ENCODE measurements at places on chromosomes 1 and 21.

DNA sequence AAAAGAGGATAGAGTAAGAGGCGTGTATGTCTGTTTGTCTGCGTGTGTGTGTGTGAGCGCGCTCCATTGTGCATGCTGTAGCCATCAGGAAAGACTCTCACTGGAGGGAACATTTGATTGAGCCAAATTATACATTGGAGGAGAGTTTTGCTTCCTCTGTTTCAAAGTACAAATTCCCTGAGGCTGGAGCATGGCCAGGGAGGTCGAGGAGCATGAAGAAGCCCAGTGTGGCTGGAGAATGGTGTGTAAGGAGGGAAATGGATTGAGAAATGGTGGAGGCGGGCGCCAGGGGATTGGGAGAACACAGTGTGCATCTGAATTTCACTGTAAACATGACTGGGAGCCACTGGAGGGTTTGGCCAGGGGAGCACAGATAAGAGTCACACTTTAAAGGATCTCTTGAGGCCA lies 22.1 kb upstream of the EFNA1 start:
- peak; percentile 52 for DNase-seq

- no peak for DNase-seq
Measured at GRCh38 chr1:110033421-110033820, 1.0 kb upstream of the STRIP1 start.

DNA sequence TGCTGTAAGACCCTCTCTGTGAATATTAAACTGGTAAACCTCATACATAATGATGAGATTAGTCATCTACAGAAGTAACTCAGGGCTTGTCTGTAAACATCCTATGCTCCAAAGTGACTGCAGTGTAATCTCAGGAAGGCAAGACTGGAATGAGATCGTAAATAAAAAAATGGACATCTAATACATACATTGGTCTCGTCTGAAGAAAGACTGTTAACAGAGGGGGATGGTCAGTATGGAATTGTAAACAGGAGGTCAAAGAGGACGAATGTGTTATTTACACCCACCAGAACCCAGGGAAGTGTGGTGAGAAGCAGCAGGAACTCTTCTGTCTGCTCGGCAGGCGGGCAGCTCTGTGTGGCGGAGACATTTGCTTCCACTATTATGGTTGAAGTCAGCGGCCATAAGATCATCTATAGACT lies 51.4 kb downstream of the DISC1 start:
- DNase-seq: peak; percentile 37

DNA sequence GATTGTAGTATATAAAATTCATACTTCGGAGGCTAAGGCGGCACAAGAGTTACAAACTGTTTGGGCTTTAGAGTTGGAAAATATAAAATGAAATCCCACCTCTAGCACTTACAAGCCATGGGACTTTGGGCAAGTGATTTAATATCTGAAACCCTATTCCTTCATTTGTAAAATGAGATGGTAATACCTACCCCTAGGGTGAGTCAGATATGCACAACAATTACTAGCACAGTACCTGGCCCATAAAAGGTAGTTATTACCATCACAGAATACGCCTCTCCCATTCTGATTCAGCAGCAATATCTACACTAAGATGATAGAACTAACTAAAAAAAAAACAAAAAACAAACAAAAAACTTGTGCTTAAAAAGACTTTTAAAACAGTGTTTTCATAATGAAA lies 3.5 kb downstream of the KLHL12 start:
- DNase-seq: no peak

GRCh38 chr1:159911326-159912070 lies 11.5 kb upstream of the CFAP45 start:
- no peak for DNase-seq

- no peak for DNase-seq
Measured at GRCh38 chr1:8219530-8219929, 98.4 kb upstream of the SLC45A1 start.

DNA sequence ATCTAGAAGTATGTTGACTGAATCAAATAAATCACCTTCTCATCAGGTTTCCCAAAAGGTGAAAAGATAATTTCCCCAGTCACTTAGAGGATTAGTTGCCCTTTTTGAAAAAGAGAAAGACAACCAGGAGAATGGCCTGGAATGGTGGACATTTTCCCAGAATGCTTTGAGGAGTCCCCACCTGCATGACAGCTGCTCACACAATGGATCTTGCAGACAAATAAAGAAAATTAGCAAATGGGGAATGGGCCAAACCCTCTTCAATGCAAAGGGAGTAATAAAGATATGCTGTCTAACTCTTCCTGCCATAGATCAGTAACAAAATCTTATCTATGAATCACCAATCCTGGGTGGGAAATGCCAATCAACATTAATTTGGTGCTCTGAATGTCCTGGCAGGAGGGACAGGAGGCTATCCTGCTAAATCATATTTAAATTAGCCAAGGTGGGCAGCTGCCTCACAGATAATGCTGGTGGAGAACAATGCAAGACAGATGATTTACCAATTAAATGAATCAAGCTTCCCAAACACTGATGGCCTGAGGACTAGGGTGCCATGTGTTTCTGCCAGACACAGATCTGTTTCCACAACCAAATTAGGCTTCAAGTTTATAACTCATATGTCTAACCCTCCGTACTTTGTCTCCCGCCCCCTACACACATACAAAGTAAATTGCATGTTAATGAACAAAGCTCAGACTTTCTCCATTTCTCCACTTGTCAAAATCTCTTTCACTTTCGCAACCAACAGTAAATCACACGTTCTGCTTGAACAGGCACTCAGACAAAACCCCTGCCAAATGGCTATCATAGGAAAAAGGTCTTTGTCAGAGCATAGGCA lies 488.0 kb upstream of the PLXNA2 start:
- peak; percentile 83 for DNase-seq

DNA sequence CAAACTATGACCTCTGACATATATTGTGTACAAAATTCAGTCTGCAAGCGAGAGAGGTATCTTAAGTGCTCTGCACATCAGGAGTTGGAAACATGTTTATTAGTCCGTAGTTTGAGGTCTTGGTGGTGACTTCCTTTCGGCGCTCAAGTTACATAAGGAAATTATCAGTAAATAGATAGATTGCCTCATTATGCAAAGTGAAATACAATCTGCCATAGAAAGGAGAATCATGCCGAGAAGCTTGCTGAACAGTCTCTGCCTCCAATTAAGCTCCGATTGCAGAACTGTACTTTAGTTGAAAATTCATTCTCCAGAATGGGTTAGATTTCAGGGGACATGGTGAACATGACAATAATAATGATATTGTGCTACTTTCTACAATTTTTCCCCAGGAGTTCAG lies 271.8 kb downstream of the BRINP2 start:
- DNase-seq: no peak

Data from renal cortical epithelial cell (primary cell).